ENCODE measurements at places on chromosomes 5 and 9. TPM values are rescaled to one million over a fixed set of nuclear protein-coding genes. Genes with fewer than 3 reads are reported as not detected.
A peak's percentile ranks its signal among the peaks of the same experiment; 100 is the strongest.

CCNO gene
- 2.3 TPM for total RNA-seq

SLC46A2 gene
- total RNA-seq = 0.30 TPM

LCN9 gene
- not detected for total RNA-seq

KIF4B gene
- 0.11 TPM for total RNA-seq

ADRA1B gene
- 3.2 TPM for total RNA-seq

GRCh38 chr9:87556821-87557220 is 59.2 kb downstream of the DAPK1 start:
- DNase-seq = no peak

ARL14EPL gene
- not detected for total RNA-seq

CCNI2 gene
- total RNA-seq = 1.3 TPM

ANKRD20A1 gene
- total RNA-seq = 8.9 TPM

- no peak for DNase-seq
Observed at GRCh38 chr9:107699231-107699630, 209.7 kb upstream of the KLF4 start.

GRCh38 chr5:16726538-16726946 is 109.7 kb upstream of the RETREG1 start:
- DNase-seq = no peak

DNA sequence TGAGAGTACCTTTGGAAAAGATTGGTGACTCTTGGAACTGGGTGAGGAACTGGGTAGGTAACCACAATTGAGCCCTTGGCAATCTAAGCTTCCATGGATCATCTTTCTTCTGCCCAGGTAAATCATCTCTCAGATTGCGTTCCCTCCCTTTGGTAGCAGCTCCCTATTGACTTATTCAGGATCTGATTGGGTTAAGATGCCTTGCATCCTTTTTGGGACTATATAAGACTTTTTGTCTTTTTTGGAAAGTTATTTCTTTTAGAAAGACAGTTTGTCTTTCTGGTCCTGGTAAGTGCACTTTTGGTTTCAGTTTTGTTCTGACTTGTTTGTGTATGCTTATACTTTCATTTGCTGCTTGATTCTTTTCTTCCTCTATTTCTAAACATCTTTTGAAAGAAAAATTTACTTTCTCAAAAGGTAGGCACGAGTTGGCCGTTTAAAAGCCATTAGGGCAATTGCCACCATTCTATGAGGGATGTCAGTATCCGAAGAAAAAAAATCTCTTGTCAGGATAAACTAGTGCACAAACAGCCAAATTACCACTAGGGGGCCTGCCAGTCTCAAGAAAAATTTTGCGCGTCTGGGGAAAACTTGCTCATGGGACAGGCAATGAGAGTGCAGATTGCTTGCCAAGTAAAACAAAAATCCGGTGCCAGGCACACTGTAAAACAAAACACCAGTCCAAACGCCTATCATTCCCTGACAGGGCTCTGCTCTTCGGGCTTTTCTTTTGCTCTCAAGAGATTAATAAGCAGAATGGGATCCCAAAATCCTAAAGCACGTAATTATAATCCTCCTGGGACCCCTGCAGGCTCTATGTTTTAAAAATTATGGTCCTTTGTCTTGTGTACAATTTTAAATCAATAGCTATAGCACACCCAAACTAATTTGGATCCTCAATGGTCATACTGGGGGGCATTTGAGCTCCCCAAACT is 12.8 kb downstream of the OR1J1 start:
- peak; percentile 58 for DNase-seq

ACTBL2 gene
- total RNA-seq = not detected

DNA sequence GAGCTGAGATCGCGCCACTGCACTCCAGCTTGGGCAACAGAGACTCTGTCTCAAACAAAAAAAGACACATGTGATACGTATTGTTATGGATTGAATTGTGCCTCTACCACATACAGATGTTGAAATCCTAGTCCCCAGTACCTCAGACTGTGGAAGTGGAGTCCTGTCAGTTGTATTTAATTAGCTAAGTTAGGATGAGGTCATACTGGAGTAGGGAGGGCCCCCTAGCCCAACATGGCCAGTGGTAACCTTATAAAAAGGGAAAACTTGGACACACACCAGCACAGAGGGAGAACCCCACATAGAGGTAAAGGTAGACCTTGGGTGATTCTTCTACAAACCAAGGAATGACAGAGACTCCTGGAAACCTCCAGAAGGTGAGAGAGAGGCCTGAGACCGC is 119.8 kb downstream of the GADD45G start:
- no peak for DNase-seq

DNA sequence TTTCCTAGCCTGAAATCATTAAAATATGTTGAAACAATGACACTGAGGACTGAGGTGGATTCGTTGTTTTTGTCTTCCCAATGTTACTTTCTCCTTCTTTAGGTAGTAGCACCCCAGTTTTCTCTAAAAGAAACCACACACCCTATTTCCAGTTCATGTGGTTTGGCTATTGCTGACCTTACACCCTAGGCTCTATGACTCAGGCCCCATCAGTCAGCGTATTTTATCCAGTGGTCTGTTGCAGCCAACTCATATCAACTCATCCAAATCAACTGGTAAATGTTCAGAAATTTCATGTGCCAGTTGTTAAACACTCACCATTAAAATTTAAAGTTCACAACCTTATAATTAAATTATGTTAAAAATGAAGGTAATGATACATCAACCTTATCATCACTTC is 44.6 kb upstream of the NFIB start:
- DNase-seq = no peak

- DNase-seq = no peak
Observed at GRCh38 chr5:117013280-117013877, 438.8 kb upstream of the SEMA6A start.

SOHLH1 gene
- total RNA-seq = 0.99 TPM

- DNase-seq = no peak
Observed at GRCh38 chr9:130242270-130243014, 23.1 kb upstream of the HMCN2 start.

TUBB4B gene
- total RNA-seq = 247 TPM

DNA sequence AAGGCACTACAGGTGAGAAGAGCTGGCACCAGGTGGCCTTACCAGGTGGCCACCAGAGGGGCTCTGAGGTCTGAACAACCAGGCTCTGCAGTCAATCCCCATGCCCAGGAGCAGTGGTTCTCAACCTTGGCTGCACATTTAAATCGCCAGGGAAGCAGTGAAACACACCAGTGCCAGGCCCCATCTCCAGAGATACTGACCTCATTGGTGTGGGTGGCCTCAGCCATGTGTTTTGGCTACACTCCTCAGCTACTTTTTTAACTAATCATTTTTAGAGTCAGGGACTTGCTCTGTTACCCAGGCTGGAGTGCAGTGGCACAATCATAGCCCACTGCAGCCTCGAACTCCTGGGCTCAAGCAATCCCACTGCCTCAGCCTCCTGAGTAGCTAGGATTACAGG is 56.0 kb downstream of the GABBR2 start:
- no peak for DNase-seq

DNA sequence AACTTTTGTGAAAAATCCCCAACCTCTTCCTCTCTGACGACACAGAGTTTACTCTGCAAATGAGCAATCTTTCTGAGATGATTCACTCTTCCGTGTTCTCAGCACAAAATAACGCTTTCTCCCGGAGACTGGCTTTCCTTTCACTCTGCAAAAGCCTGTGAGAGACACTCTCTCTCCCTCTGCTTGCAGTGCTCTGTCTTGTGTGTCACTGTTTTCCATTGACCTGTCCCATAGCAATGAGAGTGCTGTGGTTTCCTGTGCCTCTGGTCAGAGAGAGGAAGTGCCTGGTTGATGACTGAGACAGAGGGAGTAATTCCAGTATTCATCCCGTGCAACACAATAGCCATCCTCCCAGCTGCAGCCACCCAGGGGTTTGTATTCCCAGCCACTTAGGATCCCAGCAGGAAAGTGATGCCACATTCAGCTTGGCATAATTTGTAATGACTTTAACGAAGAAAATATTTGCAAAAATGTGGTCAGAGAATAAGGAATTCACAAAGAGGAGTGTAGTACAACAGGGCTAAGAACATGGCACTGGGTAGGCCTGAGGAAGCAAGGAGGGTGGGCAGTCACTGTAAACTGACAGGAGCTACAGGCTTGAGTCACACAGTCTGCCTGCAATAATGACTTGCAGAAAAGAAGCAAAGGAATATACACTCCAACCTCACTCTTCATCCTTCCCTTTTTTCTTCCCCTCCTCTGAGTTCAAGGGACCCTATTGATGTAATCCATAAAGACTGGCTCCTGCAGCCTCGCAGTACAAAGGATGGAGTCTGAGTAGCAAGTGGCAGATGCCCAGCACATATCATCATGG is 463.5 kb upstream of the RGMB start:
- no peak for DNase-seq
